Activated CD8-positive, alpha-beta memory T cell treated with anti-CD3 and anti-CD28 coated beads for 36 hours (primary cell): ENCODE measurements at places on chromosomes 3 and 15. TPM values are rescaled to one million over a fixed set of nuclear protein-coding genes. Genes with fewer than 3 reads are reported as not detected.

The TCTA gene
- 17.7 TPM for total RNA-seq

The SLC7A14 gene
- not detected for total RNA-seq

The CFAP100 gene
- not detected for total RNA-seq

The ZNF280D gene
- total RNA-seq = 15.9 TPM

The RNU6-1 gene
- not detected for total RNA-seq

The IL17RE gene
- 1.3 TPM for total RNA-seq

The CTXND1 gene
- total RNA-seq = not detected

The GOLGA8J gene
- total RNA-seq = not detected

The FETUB gene
- total RNA-seq = not detected

The PLD1 gene
- total RNA-seq = 0.19 TPM

The CPN2 gene
- not detected for total RNA-seq

The PODXL2 gene
- total RNA-seq = 1.7 TPM

The GPR149 gene
- not detected for total RNA-seq

The ROPN1B gene
- not detected for total RNA-seq

The CCNB2 gene
- total RNA-seq = 40.6 TPM
